Activated CD4-positive, alpha-beta T cell treated with anti-CD3 and anti-CD28 coated beads, Interleukin-2, Interleukin-4, amounts not matched to agents 100 ng/mL and 50 ng/mL, durations not matched to agents 16 hours and 8 hours (primary cell): ENCODE measurements at places on chromosomes 16 and 17.

- no peak for DNase-seq
These were observed 225.7 kb downstream of the CBLN1 start for GRCh38 chr16:49055824-49056545.

DNA sequence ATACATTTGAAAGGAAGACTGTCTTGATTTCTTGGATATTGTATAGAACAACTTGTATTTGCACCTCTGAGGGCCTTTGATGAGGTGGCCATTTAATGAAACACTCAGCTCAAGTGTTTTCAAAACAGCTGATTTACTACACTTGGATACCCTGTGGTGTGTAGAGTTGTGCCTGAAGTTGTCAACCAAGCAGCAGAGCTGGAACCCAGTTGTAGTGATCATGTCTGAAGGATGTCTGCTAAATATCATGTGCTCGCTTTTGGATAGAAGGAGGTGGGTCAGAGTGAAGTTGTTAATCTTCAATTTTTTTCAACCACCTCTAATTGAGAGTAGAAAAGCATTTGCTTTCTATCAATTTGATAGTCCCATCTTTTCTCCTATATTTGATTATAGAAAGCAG is 175.9 kb upstream of the TBX2 start:
- no peak for DNase-seq

DNA sequence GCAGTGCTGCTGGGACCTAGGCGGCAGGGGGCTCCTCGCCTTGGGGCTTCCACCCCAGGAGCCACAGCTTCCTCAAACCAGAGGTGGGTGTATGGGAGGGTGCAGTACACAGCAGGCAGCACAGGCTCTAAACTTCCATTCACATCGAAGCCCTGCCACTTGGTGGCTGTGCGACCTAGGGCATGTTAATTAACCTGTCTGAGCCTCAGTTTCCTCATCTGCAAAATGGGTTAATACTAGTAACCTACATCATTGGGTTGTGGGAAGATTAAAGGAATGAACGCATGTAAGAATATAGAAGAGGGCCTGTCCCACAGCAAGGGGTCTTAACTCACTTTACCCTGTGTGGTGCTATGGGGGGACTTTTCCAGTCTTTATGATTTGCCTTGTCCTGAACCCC is 26.8 kb upstream of the LHX1 start:
- no peak for DNase-seq

DNA sequence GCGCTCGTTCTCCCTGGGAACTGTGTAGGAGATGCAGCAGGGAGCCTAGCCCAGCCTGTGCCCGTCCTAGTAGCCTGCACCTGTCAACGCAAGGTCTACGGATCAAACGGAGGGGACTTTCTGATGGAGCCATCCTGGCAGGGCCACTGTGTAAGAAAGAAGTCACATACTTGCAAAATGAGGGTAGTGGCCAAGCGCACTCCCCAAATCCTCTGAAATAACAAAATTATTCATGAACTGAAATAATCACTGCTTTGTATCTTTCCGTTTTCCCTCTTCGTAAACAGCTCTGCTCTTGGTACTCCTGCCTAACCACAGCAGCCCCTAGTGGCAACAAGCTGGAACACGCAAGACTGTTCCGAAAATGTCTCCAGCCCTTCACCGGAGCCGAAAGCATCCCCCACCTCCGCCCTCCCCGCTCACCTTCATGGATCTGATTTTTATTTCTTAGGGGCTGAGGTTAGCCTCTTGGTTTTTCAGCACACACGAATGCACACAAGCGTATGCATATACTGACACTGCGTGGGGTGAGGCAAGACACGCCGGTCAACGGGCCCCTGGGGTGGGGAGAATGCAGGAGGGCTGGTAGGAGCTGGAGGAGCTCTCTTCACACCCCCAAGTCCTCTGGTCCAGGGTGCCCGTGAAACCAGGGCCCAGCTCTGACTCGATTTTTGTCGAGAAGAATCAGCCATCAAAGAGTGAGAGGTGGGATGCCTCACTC is 100.8 kb downstream of the ABCC12 start:
- peak; percentile 39 for DNase-seq

GRCh38 chr17:18070861-18071340 is 16.8 kb upstream of the DRG2 start:
- no peak for DNase-seq

- DNase-seq: no peak
These were observed 9.3 kb downstream of the ZACN start for GRCh38 chr17:76088041-76088867.

DNA sequence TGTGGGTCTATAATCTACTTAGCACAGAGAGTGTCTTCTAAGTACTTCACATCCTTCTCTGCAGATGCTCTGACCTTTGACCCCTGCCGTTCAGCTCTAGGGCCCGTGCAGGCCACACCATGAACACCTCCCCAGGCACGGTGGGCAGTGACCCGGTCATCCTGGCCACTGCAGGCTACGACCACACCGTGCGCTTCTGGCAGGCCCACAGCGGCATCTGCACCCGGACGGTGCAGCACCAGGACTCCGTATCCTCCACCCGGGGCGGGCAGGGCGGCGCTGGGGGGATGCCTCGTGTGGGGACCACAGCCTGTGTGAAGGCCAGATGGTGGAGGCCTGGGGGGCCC is 686 bp downstream of the MLST8 start:
- no peak for DNase-seq

GRCh38 chr16:57146735-57147134 is 39.1 kb downstream of the PSME3IP1 start:
- no peak for DNase-seq

DNA sequence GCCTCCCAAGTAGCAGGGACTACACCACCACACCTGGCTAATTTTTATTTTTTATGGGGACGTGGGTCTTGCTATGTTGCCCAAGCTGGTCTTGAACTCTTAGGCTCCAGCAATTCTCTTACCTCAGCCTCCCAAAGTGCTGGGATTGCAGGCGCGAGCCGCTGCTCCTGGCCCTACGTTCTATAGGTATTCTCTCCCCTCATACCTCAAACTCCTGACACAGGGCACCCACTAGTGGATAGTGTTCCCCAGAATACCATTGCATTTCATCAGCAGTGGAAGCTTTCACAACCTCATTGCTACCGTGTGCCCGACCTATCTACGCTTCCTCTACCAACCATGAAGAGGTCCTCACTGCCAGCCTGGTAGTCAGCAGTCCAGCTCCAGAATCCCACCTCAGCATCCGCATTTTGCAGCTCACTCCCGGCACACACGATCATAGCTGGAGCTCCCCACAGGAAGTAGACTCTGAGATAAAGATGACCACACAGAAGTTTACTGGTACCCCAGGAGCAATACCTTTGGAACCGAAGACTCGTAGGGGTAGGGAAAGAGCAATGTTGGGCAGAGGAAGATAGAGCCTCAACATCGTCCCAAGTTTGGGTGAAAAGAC is 9.3 kb downstream of the CTRB2 start:
- DNase-seq: no peak

- DNase-seq: no peak
These were observed 254.8 kb upstream of the TBX2 start for GRCh38 chr17:61144617-61145564.

GRCh38 chr16:68646953-68647659 is 2.0 kb downstream of the CDH3 start:
- DNase-seq: no peak
